ENCODE measurements at places on chromosomes 11 and 22. TPM values are rescaled to one million over a fixed set of nuclear protein-coding genes. Genes with fewer than 3 reads are reported as not detected.

DNA sequence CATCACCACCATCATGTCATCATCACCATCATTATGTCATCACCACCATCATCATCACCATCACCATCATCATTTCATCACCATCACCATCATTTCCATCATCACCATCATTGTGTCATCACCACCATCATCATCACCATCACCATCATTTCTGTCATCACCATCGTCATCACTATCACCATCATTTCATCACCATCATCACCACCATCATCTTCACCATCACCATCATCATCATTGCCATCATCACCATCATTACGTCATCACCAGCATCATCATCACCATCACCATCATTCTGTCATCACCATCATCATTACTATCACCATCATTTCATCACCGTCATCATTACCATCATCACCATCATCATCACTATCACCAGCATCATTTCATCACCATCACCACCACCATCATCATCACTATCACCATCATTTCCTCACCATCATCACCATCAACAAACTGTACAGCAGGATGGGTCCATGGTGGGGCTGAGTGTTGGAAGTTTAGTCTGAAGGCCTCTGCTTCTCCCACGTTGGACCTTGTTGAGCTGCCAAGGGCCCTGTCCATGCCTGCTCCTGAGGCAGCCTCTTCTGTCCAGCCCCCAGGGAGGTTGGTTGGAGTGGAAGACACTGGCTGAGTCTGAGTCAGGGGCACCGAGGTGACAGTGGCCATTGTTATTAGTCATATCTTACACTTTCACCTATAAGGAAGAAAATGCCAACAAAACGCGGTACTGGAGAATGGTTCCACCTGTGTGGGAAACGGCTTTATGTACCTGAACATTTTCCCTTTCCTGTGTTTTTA lies 247.1 kb downstream of the TBC1D22A start:
- DNase-seq: peak; percentile 37

DNA sequence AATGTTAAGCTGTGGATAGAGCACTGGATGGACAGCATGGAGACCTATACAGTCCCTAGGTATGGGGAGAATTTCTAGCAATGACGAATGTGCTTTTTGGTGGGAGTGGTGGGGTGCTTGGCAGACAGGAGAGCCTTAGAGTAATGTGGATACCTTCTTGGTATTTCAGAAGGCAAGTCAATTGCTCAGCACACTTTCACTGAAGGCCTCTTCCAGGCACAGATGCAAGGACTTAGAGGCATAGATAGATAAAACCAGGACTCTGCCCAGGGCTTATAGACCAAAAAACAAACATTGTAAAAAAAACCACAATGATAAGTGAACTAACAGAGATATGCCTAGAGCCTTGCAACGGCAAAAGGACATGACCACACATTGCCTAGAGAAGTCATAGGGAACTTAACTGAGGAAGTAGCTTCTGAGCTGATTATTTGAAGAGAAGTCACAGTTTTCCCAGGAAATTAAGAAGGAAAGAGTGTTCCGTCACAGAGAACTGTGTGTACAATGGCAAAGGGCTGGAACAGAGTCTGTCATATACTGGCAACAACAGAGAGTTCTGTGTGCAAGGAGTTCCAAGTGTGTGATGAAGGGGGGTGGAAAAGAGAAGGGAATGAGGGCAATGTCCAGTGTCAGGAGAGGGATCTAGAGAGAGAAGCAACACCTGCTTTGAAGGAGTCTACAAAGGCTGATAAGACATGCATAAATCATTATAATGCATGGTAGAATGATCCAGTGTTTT lies 65.9 kb upstream of the PICALM start:
- no peak for DNase-seq

- no peak for DNase-seq
These were observed 117.5 kb upstream of the UBASH3B start for GRCh38 chr11:122538060-122538459.

DMC1 gene
- 1.4 TPM for total RNA-seq

GRCh38 chr22:36736701-36737320 lies 33.3 kb upstream of the CACNG2 start:
- DNase-seq: peak; percentile 54

XPNPEP3 gene
- total RNA-seq: 11.7 TPM

GRCh38 chr11:4626207-4627099 lies 10.8 kb upstream of the OR51D1 start:
- no peak for DNase-seq

RIC3 gene
- total RNA-seq: 6.0 TPM

DNA sequence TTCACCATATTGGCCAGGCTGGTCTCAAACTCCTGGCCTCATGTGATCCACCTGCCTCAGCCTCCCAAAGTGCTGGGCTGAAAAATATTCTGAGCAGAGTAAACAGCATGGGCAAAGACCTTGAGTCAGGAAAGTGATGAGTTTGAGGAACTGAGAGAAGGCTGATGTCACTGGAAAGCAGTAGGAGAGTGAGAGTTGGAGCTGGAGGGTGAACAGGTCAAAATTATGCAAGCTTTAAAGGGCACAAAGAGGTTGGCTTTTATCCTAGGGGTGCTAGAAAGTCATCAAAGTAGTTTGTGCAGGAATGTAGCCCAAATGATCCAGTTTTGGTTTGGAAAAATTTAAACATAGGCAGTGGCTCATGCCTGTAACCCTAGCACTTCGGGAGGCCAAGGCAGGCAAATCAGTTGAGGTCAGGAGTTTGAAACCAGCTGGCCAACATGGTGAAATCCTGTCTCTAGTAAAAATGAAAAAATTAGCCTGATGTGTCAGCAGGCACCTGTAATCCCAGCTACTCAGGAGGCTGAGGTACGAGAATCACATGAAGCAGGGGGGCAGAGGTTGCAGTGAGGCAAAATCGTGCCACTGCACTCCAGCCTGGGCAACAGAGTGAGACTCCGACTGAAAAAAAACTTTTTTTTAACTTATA lies 44.7 kb upstream of the CXCR5 start:
- DNase-seq: peak; percentile 16

DNA sequence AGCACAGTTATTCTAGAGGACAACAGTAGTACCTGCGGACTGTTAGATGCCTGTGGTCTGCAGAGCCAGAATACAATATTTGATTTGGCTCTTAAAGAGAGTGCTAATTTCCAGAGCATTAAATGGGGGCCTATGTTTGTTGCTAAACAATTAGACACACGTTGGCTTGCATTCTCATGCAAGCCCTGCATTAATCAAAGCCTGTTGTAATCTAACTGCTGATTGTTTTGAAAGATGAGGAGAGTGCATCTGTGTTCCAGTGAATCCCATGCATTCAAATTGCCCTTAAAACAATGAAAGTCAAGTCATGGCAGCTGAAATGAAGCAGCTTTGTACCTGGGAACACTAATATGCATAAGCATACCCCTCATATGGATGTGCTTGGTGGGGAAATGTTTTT lies 419.4 kb downstream of the DYNC2H1 start:
- DNase-seq: no peak

OR5B21 gene
- not detected for total RNA-seq

DNA sequence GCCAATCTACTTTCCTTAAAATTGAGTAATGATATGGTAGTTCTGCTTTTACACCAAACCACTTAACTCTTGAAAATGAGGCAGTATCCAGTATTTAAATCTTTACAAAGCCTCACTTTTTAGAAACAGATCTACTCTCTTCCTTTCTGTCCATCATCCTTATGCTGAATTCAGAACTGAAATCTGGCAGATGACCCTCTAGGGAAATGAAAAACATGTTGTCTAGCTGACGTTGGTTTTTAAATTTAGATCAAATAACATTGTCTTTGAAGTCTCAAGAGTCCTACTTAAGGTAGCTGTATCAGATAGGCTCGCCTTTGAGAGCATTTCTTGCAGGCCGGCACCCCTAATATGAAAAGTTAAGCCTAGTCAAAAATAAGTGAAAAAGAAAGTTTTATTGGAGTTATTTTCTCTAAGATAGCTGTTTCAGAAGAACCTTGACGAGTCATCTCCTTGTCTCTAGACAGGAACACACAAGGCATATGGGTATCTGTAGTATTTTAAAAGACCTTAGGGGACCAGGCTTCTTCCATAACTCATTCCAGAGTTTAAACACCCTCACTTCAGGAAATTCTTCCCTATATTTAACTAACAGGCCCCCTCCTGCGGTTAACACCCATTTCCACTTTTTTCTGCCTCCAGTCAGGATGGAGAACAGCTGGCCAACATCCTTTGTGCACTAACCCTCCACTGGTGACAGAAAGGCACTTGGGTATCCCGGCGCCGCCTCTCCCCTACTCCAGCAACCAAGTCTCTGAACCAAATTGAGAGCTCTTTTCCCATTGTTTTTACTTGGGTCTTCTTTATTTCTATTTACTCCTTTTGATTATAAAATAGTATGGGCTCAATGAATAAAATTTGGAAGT lies 81.2 kb downstream of the WNT11 start:
- DNase-seq: no peak

GRCh38 chr11:91470656-91471055 lies 754.0 kb upstream of the FAT3 start:
- no peak for DNase-seq

DNA sequence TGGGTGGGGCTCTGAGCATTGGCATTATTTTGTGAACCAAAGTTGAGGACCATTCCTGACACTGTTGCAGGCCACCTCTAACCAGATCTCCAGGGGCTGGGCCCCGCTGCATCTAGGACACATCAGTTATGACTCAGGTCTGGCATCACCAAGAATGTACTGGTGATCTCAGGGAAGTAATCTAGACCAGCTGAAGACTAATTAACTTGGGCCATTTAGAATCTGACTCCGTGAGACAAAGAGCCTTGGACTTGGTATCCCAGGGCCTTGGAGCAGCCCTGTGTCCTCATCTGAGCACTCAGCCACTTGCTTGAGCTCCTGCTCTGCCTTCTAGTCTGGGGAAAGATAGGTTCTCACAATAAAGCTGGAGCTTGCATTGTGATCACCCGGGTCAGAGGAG lies 200.6 kb downstream of the KIRREL3 start:
- DNase-seq: no peak

MYOD1 gene
- not detected for total RNA-seq

DNA sequence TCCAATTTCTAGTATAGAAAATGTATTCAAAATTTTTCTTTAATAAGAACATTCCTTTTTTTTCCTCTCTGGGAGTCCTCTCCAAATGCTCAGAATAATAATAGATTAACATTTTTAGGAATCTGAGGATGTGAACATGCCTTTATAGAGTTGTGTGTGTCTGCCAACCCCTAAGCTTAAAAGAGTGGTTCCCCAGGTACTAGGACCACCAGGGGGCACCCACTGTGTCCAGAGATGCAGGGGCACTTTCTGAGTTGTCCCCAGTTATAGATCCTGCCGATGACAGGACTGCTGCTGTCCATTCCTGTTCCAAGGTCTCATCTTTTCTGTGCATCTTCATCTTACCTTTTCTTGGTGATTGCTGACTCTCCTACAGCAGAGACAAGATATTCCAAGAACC lies 27.0 kb upstream of the MICAL2 start:
- DNase-seq: no peak

INS gene
- not detected for total RNA-seq

TBX10 gene
- not detected for total RNA-seq

DNA sequence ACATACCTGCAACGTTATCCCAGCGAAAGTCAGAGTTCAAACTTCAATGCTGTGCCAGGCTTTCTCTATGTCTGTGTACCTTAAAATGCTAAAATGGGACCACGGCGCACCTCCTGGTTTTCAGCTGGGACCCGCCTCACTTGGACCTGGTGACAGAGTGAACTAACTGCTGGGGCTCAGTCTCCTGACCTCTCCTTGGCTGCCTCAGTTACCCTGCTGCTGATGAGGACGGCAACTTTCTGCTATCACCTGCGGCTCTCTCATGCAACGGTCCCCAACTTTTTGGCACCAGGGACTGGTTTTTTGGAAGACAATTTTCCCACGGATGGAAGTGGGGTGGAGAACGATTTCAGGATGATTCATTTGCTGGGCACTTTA lies 402.8 kb downstream of the BRD1 start:
- DNase-seq: no peak

DNA sequence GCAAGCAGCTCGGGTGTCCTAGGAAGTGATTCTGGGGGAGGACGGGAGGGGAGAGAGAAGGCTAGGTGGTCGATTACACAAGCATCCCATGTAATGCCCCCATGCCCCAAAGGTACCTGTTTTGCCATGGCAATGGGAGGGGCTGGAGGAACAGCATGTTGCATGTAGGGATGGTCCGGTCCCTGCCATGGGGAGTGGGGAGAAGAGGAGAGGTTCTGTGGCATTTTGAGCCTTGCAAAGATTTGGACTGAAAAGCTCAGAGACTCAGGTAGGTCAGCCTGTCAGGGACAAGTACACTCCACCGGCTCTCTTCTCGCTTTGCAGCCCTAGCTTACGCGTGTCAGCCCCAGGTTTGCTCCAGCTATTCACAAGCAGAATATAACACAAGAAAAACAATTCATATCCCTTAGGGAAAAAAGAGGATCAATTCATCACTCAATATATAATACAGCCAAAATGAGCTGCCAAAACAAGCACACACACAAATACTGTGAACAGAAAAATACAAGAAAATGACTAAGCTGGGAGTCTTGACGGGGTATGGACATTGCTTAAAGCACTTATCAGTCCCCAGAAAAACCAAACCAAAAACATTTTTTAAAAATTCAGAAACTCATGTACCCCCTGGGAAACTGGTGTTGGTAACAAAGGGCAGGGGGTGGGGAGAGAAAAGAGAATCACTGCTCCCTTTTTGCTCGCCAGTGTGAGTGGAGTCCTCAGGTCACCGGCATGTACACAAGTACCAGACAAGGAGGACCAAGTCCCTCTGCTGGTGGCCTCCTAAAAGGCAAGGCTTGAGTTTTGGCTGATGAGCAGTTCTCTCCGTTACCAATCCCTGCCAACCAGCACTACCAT lies 21.6 kb downstream of the APOL5 start:
- DNase-seq: no peak

Measured in posterior vena cava (tissue), 2 donors.